Mucosa of gallbladder (tissue), 1 donor: ENCODE measurements at places on chromosomes 3 and 15. TPM values are rescaled to one million over a fixed set of nuclear protein-coding genes. Genes with fewer than 3 reads are reported as not detected.

NLGN1 gene
- total RNA-seq = 8.8 TPM

PLIN1 gene
- 0.89 TPM for total RNA-seq

ABHD17C gene
- total RNA-seq = 11.2 TPM

EIF4G1 gene
- 330 TPM for total RNA-seq

DNA sequence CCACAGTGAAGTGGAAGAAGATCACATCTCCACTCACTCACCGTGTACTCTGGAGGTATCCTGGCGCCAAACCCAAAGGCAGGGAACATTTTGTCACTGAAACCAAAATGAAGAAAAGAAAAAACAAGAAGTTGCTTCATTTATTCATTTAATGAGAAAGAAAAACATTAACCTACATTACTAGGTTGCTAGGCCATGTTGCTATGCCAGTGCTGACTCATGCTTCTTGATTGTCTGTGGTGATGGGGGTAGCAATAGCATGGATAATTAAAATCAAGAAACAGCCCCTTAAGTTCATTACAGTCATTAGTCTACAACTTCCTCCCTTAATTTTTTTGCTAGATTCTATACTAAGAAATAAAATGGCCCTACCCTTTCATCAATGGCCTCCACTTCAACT is 52.7 kb upstream of the MRPL3 start:
- DNase-seq = no peak

GRCh38 chr3:28502397-28502937 is 153.8 kb upstream of the AZI2 start:
- DNase-seq = no peak

DNA sequence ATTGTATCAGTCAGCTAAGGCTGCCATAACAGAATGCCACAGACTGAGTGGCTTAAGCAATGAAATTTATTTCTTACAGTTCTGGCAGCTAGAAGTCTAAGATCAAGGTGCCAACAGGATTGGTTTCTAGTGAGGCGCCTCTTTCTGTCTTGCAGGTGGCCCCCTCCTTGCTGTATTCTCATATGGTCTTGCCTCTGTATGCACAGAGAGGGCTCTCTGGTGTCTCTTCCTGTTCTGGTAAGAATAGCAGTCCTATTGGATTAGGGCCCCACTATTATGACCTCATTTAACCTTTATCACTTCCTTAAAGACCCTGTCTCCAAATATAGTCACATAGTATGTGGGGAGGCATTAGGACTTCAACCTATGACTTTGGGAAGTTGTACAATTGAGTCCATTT is 253.9 kb downstream of the EDEM1 start:
- no peak for DNase-seq

- DNase-seq = peak; percentile 77
Observed at GRCh38 chr15:41408234-41408641, 5.9 kb upstream of the NDUFAF1 start.
